Pulmonary artery endothelial cell (primary cell): ENCODE measurements at places on chromosomes 12 and 14. TPM values are rescaled to one million over a fixed set of nuclear protein-coding genes. Genes with fewer than 3 reads are reported as not detected.

The C1R gene
- 1.9 and 4.4 TPM in 2 replicates for total RNA-seq

The GAPDH gene
- 6,666 and 8,207 TPM in 2 replicates for total RNA-seq

The CCDC175 gene
- not detected in 2 replicates for total RNA-seq

DNA sequence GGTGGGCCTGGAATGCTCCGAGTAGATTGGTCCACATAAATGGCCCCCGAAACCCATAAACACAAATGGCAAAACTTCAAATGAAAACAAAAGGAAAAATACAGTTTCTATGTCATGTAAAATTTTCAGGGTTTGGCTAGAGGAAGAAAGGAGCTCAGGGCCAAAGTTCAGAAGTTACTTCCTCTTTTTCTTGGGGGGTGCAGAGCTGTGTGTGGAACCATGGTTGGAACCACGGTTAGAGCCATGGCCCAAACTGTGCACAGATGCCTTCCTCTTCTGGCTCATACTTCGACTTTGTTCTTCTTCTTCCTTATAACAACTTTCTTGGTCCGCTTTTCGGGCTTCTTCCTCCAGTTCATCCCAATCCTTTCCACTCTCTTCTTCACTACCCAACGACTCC lies 51.7 kb downstream of the MGST1 start:
- no peak for DNase-seq

GRCh38 chr12:129002427-129002826 lies 149.1 kb downstream of the GLT1D1 start:
- no peak for DNase-seq
